ENCODE measurements at places on chromosomes 2 and 18.

DNA sequence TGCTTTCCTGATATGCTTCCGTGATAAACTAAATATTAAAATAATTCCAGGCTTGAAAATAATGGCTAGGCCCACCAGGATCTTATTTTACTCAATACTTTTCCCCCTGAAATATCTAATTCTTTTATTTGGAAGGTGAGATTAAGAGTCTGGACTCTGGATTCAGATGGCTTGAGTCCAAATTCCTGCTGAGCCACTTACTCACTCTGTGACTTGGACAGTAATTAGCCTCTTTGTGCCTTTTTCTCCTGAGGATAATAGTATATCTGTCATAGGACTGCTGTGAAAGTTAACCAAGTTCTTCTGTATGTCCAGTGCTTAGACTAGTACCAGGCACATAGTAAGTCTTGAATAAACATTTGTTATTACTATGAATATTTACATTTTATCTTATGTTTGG, 127.3 kb upstream of the ERBB4 start:
- DNase-seq = no peak

DNA sequence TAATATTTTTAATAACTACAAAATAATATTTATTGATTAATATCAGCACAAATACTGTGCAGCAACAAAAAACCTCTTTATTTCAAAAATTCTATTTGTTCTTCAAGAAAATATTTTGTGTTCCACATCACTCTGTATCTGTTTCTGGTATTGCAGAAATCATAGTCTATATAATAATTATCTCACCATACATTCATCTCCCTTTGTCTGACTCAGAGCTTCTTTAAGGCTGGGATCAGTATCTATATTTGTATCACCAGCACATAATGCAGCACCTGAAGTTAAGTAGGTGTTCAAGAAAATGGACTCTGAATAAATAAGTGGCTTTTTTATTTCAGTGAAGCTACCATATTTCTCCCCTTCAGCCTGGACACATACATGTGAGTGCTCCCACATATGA, 1.6 kb upstream of the MARCHF4 start:
- no peak for DNase-seq

DNA sequence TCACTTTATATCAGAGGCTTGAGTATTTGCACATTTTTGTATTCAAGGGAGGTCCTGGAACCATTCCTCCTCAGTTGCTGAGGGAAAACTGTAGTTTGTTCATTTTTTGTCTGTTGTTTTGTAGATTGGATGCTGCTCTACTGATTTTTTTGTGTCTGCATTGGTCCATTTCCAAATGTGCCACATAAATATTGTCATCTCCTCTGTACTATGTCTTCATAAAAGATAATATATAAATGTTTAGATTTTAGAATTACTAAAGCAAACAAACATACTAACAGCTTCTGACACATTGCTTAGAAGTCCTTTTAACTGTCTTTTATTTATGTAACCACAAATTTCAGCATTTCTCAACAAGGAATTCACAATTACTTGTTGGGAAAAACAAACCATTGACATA, 356.8 kb downstream of the PLCL1 start:
- no peak for DNase-seq

DNA sequence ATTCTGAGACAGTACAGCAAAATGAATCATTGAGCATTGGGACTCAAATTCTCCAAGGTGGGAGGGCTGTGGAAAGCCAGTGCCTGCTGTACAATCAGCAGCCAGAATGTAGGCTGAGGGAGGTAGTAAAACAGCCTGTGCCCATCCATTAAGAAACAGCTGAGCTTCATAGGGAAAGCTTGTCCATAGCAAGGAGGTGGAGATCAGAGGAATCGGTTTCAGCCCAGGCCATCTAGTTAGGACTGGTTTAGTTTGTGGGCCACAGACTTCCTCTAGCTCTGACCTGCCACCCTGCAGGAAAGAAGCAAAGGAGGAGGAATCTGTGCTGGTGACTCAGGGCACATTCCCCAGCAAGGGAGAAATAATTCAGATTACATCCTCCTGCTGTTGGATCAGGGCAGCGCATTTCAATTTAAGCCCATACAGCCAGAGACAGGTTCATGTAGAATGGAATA, 333.4 kb downstream of the SETBP1 start:
- no peak for DNase-seq

DNA sequence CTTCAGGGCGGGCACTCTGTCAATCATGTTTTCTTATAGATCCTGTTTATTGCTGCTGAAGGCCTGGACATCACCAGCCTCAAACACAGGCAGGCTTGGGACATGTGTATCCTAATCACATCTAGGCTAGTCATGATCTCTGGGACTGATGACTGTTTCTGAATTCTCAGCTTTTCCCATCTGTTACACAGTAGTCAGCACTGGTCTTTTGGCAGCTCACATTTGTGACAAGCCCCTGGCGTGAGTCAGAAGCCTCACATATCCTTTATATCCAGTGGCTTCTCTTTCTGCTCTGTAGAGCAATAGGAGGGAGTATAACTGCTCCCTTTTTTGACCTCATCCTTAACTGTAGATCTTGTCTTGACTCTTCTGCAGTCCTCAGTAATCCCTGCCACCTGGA, 4.5 kb downstream of the SEMA4F start:
- DNase-seq = no peak

DNA sequence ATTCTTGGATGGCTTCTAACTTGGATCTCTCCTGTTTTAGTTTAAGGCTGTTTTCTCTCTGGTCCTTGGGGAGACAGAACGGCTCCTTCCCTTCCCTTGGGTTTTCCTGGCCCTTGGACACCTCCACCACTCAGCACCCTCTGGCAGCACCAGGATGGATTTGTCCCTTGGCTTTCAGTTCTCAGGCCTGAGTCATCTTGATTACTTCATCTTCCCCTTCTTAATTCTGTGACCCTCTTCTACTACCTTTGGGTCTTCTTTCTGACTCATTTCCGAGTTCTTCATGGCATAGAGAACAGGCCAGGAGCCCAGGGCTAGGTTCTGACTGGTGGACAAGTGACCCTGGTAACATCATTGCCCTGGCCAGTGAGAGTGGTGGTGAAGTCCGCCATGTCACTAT, 14.9 kb downstream of the IGFBP2 start:
- DNase-seq = no peak

GRCh38 chr2:147173798-147174197, 671.0 kb upstream of the ACVR2A start:
- no peak for DNase-seq

DNA sequence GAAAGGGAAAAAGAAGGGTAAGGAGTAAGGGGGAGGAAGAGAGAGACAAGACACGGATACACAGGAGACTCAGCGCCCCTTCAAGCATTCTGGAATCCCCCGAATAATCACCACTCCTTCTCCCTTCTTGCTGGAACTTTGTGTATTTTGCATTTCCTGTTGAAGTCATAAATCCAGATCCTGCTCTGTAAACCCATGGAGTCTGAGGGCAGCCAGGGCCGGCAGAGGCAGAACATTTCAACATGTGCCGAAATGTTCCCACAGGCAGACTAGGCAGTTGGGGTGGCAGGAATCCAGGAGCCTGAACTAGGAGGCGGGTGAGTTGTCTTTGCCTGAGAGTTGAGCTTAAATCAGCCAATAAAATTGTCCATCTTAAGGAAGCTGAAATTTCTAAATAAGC, 193.1 kb downstream of the SH3RF3 start:
- no peak for DNase-seq

GRCh38 chr2:170145675-170146432, 32.1 kb upstream of the MYO3B start:
- no peak for DNase-seq

DNA sequence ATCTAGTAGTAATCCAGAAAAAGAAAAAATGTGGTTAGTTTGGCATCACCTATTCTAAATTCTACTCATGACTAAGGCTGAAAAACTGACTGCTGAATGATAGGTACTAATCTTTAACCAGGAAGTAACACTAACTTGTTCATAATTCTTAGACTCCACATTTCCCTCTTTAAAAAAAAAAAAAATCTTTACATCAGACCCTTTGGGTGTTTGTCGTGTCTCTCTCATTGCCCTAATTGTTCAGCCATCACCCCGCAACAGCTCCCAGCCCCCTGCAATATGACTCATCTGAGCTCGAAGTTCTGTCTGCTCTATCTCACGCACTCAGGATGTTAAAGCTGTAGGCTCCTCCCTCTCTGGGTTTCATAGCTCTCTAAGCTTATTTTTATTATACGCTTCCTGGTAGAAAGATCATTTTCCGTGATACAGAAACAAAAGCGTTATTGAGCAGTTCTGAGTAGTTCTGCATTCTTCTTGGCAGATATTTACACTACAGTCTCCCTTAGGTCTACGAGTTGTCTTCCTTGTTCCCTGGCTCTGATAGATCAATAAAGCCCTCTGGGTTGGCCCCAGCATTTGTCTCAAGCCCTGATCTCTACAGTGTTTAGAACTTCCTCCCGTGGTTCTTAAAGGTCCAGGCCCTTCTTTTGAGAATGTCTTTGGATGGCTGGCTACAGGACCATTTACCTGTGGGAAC, 95.6 kb downstream of the TNFRSF11A start:
- peak; percentile 78 for DNase-seq

- DNase-seq = no peak
Observed at GRCh38 chr2:217055624-217056023, 195.8 kb upstream of the TNP1 start.

DNA sequence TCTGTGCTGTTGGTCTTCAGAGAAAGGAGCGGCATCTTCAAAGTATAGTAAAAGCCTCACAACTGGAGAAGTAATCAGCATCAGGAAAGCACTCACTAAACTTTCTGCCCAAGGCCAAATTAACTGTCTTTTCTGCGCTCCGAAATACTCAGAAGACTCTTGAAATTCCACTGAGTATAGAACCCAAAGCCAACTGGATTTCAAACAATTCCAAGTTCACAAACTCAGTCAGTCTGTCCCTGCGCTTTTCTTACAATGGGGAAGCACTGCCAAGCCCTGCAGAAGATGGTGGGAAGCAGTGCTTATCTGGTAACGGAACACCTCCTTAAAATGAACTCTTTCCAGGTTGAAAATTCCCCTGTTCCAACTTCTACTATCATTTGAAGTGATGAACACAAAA, 193.5 kb downstream of the NCKAP5 start:
- DNase-seq = no peak

- DNase-seq = no peak
Observed at GRCh38 chr2:56757884-56758545, 574.2 kb downstream of the CCDC85A start.

- DNase-seq = no peak
Observed at GRCh38 chr2:104033399-104033798, 820.5 kb upstream of the POU3F3 start.

DNA sequence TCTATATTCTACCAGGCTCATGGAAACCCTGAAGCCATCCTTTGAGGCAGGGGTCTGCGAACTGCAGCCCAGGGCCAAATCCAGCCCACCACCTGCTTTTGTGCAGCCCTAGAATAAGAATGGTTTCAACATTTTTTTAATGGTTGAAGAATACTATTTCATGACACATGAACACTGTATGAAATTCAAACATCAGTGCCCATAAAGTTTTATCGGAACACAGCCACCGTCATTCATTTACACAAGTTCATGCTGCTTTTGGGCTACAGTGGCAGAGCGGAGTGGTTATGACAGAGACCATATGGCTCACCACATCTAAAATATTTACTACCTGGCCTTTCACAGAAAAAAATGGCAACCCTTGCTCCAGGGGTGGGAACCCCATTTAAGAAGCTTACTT, 124.2 kb upstream of the EPAS1 start:
- no peak for DNase-seq

GRCh38 chr2:28661589-28662001, 90.0 kb upstream of the PPP1CB start:
- DNase-seq = no peak

- DNase-seq = no peak
Observed at GRCh38 chr2:210551001-210551400, 5.4 kb upstream of the CPS1 start.

DNA sequence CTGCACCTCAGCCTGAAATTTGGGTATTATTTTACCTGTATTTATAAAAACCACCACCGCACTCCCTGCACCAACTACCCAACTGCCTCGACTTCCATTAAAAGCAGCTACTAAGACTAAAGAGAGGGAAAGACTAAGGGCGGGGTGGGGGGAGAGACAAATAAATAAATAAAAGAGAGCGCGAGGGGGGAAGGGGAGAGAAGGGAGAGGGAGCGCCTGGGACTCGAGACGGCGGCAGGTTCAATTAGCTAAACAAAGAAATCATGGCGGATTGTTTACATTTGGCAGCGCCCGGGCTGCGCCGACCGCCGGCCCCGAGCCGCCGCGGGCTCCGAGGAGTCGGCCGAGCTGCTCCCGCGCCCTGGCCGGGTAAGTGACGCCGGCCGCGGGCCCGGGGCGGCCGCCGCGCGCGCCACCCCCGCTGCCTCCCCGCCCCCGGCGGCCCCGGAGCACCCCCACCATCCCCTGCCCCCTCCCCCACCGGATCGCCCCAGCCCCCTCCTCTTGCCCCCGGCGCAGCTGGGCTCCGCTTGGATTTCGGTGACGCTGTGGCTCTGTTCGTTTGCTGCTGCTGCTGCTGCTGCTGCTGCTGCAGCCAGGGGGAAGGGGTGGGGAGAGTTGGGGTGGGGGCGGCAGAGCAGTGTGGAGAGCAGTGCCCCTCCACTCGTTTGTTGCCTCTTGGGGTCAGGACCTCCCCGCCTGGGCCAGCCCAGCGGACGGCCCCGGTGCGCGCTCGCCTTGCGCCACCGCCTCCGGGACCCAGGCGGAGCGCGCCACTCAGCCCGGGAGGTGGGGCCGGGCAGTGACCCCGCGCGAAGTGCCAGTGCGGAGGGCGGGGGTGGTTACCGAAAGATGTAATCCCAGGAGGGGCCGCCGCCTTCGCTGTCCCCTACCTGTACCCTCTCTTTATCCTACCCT, 187.2 kb upstream of the FANCL start:
- no peak for DNase-seq

GRCh38 chr2:8679827-8680731, 1.8 kb upstream of the ID2 start:
- no peak for DNase-seq

DNA sequence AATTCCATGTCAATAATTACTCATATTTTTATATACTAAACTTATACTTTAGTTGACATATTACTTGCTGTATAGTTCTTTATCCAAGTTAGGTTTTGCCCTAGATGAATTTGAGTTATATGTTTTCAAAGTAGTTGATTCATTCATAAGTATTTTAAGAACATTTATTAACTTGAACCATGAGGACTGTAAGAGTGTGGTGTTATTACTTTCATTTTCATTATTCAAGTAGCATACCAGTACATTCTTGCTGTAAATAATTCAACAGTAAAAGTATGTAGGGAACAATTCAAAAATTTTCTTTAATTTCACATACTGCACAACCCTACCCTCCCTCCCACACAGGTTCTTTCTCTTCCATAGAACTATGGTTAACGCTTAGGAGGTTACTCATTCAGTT, 75.4 kb downstream of the ANKRD12 start:
- DNase-seq = no peak

GRCh38 chr2:216559625-216560156, 61.0 kb downstream of the RPL37A start:
- no peak for DNase-seq
